ENCODE measurements at places on chromosomes 4 and X.

GRCh38 chrX:130299279-130300009, 30.7 kb upstream of the ZNF280C start:
- DNase-seq = no peak

GRCh38 chr4:8009710-8010511, 70.2 kb upstream of the AFAP1 start:
- DNase-seq = no peak

DNA sequence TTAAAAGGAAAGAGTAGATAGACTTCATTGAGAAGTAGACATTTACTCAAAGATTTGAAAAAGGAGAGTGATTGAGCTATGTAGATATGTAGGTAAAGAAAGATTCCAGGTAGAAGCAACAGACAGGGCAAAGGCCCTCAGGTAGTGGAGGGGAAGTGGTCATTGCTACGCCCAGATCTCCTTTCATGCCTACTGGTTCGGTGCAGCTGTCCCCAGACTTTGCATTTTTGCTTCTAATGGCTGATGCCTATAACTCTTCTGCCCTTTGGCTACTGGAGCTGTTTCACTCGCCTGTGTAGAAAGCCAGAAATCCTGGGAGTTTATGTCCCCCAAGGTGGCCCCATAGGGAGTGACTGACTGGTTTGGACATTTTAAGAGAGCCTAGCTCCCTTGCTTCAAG, 16.9 kb upstream of the ARMCX2 start:
- no peak for DNase-seq

DNA sequence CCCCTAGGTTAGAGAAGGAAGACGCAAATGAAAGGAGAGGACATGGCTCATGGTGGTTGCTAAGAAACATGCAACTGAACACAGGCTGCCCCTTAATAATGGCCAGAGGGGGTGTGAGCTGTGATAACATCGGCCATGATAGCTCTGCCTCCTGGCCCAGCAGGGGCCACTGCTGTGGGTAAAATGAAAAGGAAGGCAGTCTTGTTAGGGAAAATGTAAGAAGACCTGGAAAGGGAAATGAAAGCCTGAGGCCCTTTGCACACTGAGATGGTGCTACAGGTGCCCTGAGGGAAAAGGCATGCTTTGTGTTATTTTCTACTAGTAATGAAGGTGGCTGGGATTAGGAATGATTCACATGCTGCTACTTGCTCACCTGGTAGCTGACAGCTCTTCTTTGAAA, 123.6 kb upstream of the MID1 start:
- DNase-seq = no peak

DNA sequence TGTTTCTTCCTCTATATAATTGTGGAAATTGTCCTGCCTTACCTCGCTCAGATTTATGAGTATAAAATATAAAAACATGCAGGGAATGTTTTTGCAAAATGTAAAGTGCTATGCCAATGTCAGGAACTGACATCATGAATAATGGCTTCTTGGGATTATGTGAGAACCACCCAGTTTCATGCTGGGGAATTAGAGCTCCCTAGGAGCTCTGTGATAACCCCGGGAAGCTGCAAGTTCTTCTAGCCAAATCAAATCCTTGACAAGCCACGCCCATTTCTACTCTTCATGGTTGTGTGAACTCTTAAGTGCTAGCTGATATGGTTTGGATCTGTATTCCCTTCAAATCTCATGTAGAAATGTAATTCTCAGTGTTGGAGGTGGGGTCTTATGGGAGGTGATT, 85.9 kb upstream of the PAK3 start:
- no peak for DNase-seq

GRCh38 chr4:39362827-39363226, 3.3 kb downstream of the RFC1 start:
- no peak for DNase-seq

GRCh38 chr4:48639807-48640206, 140.3 kb downstream of the FRYL start:
- DNase-seq = no peak

DNA sequence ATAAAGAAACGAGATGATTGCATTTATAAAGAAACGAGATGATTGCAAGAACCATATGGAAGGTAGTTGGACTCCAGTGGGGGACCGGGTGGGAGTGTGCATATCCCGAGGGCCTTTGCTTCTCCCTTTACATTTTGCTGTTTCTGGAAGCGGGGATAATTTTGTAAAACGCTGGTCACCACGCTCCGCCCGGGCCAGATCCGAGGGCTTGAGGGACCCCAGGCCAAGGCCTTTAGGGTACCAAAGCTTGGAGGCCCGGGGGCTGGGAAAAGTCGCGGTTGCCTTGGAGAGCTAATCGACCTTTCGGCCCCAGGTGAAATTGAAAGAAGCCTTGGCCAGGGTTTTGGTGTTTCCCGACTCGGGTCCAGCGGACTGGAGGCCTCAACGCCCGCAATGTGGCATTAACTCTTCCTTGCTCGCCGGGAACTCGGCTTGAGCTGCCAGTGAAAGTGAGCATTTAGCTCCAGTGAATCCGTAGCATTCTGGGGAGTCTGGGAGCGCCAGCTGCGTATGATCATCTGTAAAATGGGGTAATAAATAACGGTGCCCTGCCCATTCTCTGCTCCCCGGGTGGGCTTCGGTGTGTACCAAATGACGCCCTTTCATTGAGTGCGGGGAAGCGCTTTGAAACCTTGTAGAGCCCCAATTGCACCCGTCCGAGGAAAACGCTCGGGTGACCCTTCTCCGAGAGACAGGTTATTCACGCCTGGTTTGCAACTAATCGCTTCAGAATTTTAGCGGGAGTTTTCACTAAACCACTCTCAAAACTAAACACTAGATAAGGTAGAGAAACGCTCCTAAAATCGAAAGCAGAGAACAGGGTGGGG, 4.5 kb downstream of the NKX3-2 start:
- DNase-seq = no peak

DNA sequence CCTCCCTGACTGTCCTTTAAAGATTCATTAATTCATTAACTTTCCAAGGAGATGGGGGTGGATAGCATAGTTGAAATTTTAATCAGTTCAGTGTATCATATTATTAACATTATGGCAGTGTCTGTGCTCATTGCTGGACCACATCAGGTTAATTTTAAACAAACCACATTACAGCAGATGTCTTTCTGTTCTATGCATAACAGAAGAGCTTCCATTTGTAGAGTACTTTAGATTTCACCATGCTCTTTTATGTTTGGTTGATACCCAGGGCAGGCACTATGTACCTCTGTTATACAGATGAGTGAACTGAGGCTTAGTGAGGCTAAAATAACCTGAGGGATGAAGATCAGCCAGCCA, 41.1 kb downstream of the AFF2 start:
- no peak for DNase-seq

- DNase-seq = no peak
Measured at GRCh38 chrX:53476371-53476770, 42.2 kb upstream of the HSD17B10 start.

GRCh38 chr4:78622253-78622979, 70.8 kb downstream of the ANXA3 start:
- no peak for DNase-seq

DNA sequence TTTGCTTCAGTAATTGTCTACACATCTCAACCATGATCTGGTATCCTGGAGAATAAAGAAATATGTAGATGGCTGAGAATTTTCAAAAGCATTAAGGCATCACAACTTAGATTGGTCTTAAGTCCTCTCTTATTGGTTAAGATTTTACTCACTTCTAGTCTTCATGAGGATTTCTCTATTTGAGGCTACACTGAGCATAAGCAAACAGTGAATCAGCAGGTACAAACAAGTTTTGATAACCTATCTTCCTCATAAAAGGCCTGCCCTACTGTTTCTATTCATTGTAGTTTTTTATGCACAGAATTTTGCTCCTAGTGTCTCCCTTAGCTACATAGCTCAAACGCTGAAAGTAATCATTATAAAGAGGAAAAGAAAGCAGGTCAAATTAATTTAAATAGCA, 460.7 kb upstream of the RPS6KA3 start:
- no peak for DNase-seq

DNA sequence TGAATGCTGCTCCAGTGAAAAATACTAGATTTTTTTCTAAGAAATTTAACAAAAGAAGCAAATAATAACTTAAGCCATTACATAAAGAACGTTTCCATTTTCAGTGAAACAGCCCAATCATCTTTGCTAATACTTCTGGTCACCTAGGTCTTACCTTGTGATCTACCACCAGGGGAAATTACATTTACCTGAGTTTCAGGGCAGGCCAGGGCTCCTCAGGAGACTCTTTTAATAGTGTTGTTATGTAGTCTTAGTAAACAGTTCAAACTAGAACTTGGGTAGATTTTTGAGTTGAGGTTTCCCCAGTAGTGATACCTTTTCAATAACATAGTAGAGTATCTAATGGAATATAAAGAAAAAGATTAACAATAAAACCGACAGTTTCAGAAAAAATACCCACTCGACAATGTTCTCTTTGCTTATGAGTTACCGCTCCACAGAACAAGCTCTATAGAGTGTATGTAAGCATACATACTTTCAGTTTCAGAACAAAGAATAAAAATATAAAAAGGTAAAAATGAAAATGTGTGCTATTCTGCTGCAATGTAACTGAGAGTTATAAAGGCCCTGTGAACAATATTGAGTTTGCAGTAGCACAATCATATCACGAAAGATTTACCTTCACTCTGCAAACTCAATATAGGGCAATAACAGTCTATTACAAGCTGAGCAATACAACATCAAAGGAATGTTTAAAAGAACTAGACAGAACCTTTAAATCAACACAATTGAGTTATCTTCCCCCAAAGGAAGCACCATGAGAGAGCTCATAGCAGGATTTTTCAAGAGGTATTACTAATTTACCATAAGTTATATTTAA, 165.8 kb downstream of the ATOH1 start:
- DNase-seq = no peak

DNA sequence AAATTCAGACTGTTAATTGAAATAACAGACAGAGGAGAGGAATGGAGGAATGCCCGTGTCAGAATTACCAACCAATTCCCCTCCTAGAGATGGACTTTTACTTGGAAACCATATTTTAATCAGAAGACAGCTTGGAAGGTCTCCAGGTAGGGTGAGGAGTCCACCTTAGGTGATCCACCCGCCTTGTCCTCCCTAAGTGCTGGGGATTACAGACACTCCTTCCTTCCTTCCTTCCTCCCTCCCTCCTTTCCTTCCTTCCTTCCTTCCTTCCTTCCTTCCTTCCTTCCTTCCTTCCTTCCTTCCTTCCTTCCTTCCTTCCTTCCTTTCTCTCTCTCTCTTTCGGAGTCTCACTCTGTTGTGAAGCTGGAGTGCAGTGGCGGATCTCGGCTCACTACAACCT, 328.0 kb downstream of the RAPGEF2 start:
- DNase-seq = no peak

GRCh38 chr4:55547918-55548317, 1.2 kb upstream of the CLOCK start:
- no peak for DNase-seq

GRCh38 chr4:95821867-95822266, 18.0 kb upstream of the PDHA2 start:
- no peak for DNase-seq

DNA sequence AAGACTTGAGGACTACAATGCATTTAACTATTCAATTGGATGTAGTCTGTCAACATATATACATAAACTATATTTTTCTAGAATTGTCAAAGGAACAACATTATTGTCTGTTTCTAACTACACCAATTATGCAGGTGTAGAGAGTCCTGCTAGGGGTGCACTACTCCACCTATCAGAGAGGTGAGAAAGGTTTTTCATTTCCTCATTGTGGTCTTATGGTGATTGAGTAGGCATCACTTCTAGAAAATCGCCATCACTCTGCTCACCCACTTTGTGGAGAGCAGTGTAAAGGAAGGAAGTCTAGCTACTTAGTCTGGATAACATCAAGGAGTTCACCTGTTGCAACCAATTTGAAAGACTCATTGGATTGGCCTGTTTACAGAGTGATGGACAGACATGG, 4.4 kb upstream of the ADH1C start:
- no peak for DNase-seq

DNA sequence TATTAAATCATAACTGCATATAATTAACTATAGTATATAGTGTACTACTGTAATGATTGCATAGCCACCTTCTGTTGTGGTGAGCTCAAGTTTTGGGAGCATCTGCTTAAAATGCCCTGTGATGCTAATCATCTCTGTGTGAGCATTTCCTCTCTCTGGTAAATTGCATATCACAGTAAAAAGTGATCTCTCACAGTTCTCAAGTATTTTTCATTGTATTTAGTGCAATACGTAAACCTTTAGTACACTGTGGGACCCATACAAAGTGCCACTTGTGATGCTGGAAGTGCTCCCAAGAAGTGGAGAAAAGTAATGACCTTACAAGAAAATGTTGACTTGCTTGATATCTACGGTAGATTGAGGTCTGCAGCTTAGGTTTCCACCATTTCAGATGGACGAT, 82.0 kb downstream of the WWC2 start:
- DNase-seq = no peak

DNA sequence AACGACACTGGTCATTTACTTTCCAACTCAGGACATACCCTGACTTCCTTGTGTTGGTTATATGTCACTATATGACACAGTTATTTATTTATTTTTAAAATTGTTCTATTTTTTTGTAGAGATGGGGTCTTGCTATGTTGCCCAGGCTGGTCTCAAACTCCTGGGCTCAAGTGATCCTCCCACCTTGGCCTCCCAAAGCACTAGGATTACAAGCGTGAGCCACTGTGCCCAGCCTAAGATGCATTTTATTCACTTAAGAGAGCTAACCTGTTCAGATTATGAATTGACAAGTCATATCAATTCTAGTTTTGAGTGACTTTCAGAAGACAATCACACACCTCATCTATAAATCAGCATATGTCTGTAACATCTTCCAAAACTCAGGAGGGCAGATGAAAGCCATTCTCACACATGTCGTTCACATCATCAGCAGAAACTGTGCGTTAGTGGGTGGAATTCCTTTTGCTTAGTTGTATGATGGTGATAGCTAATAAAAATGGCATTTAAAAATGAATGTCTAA, 9.4 kb upstream of the RHOH start:
- no peak for DNase-seq

GRCh38 chr4:41322617-41323016, 65.9 kb downstream of the UCHL1 start:
- DNase-seq = no peak

DNA sequence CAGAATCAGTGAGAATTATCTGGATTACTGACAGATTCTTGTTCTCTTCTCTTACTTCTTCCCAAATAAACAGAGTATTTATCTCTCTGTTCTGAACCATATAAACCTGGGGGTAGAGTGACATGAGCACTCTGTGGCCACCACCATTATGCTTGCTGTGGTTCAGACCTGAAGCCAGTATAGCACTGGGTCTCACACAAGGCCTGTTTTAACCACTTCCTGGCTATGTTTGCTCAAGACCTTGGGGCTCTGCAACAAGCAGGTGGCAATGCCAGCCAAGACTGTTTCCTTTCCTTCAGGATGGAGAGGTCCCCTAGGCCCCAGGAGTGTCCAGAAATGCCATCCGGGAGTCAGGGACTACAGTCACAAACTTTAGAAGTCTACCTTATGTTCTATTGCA, 21.7 kb upstream of the HEPH start:
- no peak for DNase-seq

- DNase-seq = no peak
Measured at GRCh38 chr4:48178931-48179330, 44.9 kb upstream of the TXK start.

GRCh38 chr4:4470208-4470607, 71.6 kb downstream of the STX18 start:
- no peak for DNase-seq

GRCh38 chr4:64598066-64598465, 188.8 kb upstream of the TECRL start:
- DNase-seq = no peak

GRCh38 chr4:38818441-38818976, 13.9 kb upstream of the TLR1 start:
- no peak for DNase-seq

GRCh38 chr4:122876456-122876855, 45.9 kb downstream of the NUDT6 start:
- no peak for DNase-seq

GRCh38 chr4:47692691-47693090, 145.2 kb downstream of the CORIN start:
- DNase-seq = no peak

All from CD4-positive, alpha-beta T cell treated with Interleukin-6 at 100 ng/mL for 8 hours (primary cell).